Fibroblast of skin of right quadriceps (primary cell): ENCODE measurements at places on chromosomes 7 and 10.

DNA sequence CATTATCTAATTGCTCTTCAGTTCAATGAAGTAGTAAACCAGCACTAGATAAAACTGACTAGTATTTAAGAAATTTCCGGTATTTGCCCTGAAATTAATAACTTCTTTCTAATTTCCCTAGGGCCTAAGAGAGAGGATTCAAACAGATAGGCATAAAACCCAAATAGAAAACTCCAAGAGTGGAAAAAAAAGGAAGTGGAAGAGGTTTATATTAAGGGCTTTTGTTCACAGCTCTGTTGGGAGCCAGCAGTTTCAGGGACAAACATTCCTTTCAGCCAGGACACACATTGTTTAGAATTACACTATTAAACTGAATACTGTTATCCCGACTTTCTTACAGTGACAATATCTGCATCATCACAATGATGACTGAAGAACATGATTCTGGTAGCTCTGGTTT is 3.6 kb downstream of the ODAD2 start:
- DNase-seq = peak; percentile 50

DNA sequence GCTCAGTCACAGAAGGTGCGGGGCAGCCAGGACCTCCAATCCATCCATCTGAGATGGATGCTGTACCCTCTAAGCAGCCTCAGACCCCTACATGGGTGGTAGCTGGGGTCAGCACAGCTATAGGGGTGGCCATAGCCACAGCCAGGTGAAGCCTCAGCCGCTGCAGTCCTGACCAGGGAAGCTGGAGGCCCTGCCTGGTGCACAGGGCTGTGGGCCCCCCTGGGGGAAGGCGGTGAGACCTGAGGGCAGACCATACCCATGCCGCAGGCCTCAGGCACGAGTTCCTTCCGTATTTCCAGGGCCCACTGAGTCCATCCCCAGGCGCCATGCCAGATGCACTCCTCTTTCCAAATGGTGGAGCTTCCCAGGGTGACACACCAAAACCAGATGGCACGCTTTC is 96.6 kb upstream of the KDM7A start:
- DNase-seq = no peak

GRCh38 chr7:130882396-130882795 is 148.4 kb upstream of the KLF14 start:
- no peak for DNase-seq

- no peak for DNase-seq
Measured at GRCh38 chr10:130492266-130492934, 356.2 kb downstream of the GLRX3 start.

GRCh38 chr10:52597189-52597863 is 175.3 kb downstream of the MBL2 start:
- DNase-seq = no peak

GRCh38 chr7:125127304-125127703 is 197.7 kb upstream of the POT1 start:
- no peak for DNase-seq

- no peak for DNase-seq
Measured at GRCh38 chr7:103124429-103124979, 24.4 kb downstream of the NAPEPLD start.

DNA sequence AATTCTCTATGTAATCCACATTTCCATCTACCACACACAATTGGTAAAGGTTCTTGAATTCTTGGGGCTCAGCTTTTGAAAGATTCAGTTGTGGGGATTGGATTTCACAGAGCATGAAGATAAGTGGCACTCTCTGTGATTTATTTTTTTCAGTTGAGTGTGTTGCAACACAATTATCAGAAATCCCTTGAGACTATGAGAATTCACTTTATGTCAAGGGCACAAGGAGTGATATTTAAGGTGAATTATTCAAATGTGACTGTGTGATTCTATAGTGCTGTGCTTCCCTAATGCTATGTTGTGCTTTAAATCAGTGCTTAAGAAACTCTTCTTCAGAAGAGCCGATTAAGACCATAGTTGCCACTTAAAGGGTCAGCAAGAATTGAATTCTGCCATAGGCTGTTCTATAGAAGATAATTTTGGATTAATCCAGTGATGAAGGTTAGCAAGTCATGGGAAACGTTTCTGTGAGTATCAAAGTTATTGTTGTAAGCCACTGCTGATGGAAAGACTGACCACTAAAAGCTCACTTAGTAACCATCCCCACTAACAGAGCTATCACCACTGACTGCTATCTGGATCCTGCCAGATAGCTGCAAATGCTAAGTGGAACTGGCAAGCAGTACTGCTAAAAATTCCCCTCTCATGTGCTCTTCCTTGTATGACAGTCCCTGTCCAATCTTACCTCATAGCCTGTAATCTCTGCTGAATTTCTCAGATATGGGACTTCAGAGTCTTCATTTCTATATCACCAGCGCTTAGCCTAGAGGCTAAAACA is 134.0 kb upstream of the SEMA3D start:
- DNase-seq = no peak

GRCh38 chr7:101378751-101379174 is 16.1 kb downstream of the COL26A1 start:
- DNase-seq = peak; percentile 78

DNA sequence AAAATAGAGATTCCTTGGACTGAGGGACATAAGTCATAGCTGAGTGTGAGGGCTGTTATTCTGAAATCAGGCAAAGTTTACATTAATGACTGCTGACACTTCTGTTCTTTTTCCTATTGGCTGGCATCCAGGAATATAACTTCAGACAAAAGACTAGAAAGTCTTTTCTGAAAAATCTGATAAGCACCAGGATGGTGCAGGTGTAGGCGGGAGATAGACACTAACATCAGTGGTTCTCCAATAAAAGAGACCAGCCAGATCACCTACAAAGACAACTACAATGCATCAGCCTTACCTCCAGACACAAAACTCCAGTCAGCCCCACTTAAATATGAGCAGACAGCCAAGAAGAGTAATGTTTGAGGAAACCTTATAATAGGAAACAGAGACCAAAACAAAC is 168.3 kb upstream of the LRGUK start:
- no peak for DNase-seq

- no peak for DNase-seq
Measured at GRCh38 chr7:82423446-82423845, 20.1 kb downstream of the CACNA2D1 start.

DNA sequence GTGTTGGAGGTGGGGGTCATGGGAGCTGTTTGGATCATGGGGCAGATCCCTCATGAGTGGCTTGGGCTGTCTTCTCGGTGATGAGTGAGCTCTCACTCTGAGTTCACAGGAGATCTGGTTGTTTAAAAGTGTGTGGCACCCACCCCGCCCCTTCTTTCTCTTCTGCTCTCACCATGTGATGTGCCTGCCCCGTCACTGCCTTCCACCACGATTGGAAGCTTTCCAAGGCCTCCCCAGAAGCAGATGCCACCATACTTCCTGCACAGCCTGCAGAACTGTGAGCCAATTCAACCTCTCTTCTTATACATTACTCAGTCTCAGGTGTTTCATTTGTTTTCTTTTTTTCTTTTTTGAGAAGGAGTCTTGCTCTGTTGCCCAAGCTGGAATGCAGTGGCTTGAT is 170.0 kb downstream of the PTPN20 start:
- DNase-seq = no peak

DNA sequence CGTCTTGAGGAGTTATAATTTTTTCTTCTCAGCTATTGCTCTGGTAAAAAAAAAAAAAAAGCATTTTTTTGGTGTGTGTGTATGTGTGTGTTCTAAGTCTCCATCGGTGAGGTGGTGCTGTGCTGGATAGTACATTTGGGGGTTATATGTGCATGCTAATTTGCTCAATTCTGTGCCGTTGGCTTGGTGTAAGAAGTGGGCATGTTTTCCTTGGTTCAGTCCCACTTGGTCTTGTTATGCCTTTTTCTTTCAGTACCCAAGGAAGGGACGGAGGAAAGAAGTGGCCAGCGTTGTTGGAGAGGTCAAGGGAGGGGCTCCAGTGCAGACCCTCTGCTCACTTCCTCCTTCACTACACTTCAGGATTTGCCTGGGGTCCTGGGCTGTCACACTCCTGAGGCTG is 20.4 kb downstream of the LRMDA start:
- DNase-seq = no peak

DNA sequence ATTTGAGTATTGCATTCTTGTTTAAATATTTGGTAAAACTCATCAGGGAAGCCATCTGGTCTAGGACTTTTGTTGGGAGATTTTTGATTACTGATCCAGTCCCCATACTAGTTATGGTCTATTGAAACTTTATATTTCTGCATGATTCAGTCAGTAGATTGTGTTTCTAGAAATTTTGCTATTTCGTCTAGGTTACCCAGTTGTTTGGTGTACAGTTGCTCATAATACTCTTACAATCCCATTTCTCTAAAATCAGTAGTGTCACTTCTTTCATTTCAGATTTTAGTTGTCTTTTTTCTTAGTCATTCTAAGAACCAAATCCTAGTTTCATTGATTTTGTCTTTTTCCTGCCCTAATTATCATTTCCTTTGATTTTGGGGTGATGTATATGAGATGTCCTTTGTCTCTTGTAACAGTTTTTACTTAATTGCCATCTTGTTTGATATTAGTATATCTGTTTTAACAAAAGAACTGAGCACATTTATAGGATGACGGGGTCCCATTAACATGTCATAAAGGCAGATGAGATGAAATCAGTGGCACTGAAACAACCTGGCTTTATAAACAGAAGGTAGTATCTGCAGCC is 7.9 kb downstream of the MALSU1 start:
- no peak for DNase-seq

- no peak for DNase-seq
Measured at GRCh38 chr10:93313798-93314197, 168.3 kb downstream of the MYOF start.

DNA sequence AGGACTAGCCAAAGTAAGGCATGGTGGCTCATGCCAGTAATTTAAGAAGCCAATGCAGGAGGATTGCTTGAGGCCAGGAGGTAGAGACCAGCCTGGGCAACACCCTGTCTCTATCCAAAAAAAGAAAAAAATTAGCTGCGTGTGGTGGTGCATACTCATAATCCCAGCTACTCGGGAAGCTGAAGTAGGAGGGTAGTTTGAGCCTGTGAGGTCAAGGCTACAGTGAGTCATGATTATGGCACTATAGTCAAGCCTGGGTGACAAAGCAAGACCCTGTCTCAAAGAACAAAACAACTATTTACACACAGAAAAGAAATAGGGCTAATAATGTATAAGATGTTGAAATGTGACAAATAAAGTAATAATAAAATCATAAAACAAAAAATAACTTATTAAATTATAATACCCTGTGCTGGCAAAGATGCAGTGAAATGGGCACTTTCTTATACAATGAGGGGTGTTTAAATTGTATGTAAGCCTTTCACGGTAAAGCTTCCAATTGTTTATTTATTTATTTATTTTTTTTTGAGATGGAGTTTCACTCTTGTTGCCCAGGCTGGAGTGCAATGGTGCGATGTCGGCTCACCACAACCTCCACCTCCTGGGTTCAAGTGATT is 175.2 kb downstream of the TPST1 start:
- DNase-seq = no peak

DNA sequence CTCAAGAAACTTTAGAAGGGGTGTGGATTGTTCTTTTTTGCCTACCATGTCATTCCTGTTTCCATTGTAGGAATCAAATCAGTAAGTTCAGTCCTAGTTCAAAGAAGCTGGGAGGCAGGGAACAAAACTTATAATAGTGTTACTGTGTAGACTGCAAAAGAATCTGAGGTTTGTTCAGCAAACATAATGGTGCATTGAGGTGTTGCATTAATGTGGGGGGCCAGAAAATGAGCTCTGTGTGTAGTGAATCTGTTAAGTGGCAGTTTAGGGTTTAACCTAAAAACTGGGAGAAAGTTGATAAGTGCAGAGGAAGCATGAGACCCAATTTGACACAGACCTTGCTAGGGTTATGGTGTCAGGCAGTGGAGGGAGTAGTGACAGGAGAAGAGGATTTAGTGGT is 197.7 kb downstream of the SUGCT start:
- DNase-seq = no peak

- peak; percentile 38 for DNase-seq
Measured at GRCh38 chr7:66696774-66697191, 43.8 kb upstream of the RABGEF1 start.

- DNase-seq = no peak
Measured at GRCh38 chr10:33414841-33415240, 80.4 kb upstream of the NRP1 start.

- DNase-seq = peak; percentile 85
Measured at GRCh38 chr7:18429547-18429946, 66.0 kb upstream of the HDAC9 start.

- no peak for DNase-seq
Measured at GRCh38 chr7:23129036-23129435, 23.5 kb downstream of the KLHL7 start.

DNA sequence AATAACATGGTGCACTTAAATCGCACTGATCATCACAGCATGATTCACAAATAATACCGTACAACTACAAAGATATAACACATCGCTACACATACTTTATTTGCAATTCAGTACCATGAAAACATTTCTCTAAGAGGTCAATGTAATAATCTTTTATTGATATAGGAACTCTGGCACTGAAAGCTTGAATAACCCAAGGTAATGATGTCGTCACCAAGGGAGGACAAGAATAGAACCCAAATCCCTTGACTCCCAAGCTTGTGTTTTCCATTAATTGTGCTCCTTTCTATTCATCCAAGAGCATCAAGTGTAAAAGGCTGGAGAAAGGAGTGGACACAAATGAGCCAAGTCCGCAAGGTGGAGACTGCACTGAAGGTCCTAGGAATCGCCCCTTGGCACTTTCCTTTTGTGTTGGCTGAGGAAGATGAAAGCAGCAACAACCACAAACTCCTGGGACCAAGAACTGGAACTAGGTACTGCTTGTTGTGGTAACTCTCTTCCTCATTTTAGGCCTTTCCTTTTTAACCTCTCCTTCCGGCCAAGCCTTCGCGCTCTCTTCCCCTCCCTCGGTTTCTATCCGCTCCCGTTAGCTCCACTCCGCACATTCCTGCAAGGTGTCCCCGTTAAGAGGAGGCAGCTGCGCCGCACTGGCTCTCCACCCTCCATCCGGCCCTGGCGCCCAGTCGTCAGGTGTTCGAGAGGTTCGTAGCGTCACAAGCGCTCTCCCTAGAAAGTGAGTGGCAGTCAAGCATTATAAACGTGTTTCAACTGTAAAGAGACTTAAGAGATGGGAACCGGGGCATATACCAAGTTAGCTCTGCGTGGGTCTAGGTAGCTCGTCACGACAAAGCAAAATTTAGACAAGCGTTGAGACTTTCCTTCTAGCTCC is 1.0 kb upstream of the CBLL1 start:
- no peak for DNase-seq

DNA sequence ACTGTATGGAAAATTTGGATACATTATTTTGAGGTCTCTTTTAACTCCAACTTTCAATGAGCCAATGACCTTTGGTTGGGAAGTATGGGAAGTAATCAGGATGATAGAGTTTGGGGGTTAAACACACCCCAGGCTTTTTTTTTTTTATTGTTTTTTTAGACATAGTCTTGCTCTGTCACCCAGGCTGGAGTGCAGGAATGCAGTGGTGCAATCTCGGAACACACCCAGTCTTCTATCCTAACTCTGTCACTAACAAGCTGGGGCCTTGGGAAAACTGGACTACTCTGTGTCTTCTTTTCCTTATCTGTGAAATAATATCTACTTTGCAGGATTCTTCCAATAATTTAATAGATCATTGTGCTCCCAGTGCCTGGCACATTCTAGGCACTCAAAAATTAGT is 37.6 kb upstream of the AGBL3 start:
- peak; percentile 27 for DNase-seq
